ENCODE measurements at places on chromosomes 13 and 19.

- no peak for DNase-seq
These were observed 11.2 kb downstream of the ANO8 start for GRCh38 chr19:17323300-17323963.

GRCh38 chr13:76016799-76017400 lies 380.8 kb downstream of the LMO7 start:
- no peak for DNase-seq

- no peak for DNase-seq
These were observed 128.2 kb downstream of the SLITRK1 start for GRCh38 chr13:83753912-83754624.

GRCh38 chr13:90632184-90632583 lies 715.3 kb upstream of the MIR17HG start:
- no peak for DNase-seq

DNA sequence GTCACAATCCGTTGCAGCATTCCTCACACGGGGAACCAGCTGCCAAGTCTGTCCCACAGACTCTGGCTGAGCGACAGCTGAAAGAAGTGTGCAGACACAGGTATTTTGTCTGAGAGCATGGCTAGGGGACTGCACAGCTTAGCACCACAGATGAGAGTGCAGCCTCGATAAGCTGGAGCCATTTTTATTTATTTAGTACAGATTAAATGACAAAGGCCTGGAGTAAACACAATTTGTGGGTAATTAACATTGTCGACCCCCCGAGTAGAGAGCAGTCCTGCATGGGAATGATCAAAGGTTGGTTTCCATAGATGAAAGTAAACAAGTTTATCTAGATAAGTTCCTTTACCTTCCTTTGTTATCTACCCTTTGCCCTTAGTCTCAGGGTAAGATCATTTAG lies 836.2 kb downstream of the DACH1 start:
- DNase-seq, result no peak

GRCh38 chr19:32599258-32599657 lies 18.3 kb downstream of the PDCD5 start:
- DNase-seq, result no peak

Data from hippocampal formation (tissue), 2 donors.